ENCODE measurements at places on chromosomes 5 and 9.

DNA sequence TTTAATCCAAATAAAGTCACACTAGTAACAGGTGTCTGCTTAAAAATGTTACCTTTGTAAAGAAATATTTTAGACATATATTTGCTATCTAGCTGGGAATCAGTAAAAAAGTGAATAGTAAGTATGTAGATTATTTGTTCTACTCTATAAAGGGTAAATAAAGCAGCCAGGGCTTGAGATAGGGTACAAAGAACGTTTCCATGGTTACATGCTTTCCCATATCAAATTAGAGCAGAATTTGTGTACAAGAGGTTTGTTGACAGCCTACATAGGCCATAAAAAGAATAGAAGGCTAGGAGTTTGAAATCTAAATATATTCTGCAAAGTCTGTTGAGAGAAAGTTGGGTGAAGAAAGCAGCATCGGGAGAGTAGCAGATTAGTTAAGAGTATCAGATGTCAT lies 160.9 kb upstream of the POU5F2 start:
- no peak for DNase-seq

DNA sequence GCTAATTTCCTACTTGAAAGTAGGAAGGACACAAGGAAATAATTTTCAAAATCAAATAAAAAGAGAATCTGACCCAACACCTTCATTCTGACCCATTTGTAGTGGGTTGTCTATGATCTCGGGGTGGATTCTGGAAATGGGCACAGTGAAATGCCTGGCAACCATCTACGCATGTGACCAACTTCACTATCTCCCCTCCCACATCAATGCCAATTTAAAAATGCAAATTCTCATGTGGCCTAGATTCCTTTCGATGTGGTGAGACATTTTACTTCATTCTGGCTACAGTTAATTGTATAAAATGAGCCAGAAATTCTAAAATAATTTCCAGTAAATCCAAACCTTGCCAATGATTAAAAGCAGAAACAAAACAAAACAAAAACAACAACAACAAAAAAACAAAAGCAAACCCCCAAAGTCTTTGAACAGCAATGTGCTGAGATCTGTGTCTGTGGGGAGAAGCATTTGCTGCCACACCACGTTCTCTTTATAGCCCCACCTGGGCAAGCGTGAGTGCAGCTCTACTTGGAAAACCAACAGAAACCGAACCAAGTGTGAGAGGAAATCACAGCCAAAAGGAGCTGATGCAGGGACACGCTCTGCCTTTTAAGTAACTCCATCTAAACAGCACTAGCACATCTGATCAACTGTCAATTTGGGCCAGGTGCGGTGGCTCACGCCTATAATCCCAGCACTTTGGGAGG lies 59.0 kb downstream of the USP20 start:
- no peak for DNase-seq

- DNase-seq: no peak
Measured at GRCh38 chr5:71528206-71528605, 58.9 kb upstream of the MCCC2 start.

GRCh38 chr5:134380346-134380745 lies 9.0 kb downstream of the UBE2B start:
- no peak for DNase-seq

DNA sequence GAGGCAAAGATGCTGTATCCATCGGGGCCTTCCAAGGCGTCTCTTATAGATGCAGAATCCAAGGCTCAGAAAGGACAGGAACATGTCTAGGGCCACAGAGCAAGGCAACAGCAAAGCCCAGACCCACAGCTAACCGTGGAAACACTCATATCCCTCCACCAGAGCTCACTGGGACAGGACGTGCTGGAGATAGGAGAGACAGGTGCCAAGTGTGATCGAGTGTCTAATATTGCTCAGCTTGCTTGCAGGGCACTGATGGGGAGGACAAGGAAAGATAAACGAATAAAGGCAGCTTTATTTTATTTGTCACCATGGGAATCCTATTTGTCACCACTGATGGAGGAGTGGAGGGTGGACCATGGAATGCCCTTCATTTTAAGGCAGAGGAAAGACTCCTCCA lies 44.0 kb upstream of the AKNA start:
- no peak for DNase-seq

DNA sequence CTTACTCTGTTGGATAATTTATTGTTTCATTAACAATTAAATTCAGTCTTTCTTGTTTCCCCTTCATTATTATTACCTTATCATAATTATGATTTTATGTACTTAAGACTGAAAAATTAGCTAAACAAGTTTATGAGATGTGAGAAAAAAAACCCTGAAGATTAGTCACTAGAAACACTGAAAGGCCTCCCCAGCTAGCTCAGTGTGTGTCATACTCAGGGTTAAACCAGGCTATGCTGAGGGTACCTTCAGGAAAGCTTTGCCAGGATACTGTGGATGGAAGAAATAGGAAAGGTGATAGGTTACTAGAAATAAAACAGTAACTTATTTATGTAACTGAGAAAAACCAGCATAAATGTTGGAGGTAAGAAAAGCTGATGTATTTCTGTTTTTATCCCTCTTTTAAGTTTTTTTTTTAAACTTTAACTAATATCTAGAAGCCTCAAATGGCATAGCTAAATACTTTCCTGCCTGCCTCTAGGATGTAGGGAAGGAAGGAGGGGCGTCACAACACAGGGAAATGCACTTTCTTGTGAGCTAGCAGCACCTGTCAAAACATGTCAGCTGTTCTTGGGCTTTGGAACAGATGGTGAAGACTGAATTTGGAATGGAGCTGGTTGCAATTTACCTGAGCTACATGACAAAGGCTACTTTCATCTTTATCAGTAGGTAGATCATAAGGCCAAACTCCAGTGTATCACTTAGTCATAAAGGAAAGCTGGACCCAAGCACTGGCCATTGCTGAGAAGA lies 24.2 kb downstream of the NMRK1 start:
- DNase-seq: no peak

DNA sequence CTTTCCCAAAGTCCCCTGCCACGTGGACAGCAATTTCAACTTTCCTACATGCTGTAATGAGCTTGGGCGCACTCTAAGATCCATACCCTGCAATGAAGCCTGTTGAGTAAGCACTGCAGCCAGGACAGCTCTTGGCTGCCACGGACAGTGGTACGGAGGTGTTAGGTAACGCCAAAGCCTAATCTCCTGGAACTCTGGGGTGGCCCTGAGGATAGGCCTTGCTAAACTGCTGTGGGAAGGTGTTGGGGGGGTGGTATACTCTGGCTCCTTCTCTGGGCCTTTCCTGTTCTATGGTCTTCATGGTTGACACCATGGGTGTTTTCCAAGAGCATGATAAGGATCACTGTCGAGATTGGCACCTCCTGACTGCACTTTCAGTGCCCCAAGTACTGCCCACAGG lies 66.4 kb upstream of the PITX1 start:
- DNase-seq: no peak
